ENCODE measurements at places on chromosomes 6 and 20.

- no peak for DNase-seq
Measured at GRCh38 chr6:1970151-1970561, 275.2 kb downstream of the GMDS start.

DNA sequence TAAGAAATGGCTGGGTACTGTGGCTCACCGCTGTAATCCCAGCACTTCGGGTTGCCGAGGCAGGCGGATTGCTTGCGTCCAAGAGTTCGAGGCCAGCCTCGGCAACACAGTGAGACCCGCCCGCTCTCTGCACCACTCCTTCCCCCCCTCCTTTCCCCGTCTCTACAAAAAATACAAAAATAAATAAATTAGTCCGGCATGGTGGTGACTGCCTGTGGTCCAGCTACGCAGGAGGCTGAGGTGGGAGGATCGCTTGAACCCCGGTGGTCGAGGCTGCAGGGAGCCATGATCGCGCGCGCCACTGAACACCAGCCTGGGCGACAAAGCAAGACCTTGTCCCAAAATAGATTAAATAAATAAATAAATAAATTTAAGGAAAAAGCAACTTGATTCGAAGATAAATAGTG, 448 bp upstream of the RNF114 start:
- DNase-seq: no peak

GRCh38 chr20:21322921-21323331, 19.8 kb downstream of the XRN2 start:
- no peak for DNase-seq

DNA sequence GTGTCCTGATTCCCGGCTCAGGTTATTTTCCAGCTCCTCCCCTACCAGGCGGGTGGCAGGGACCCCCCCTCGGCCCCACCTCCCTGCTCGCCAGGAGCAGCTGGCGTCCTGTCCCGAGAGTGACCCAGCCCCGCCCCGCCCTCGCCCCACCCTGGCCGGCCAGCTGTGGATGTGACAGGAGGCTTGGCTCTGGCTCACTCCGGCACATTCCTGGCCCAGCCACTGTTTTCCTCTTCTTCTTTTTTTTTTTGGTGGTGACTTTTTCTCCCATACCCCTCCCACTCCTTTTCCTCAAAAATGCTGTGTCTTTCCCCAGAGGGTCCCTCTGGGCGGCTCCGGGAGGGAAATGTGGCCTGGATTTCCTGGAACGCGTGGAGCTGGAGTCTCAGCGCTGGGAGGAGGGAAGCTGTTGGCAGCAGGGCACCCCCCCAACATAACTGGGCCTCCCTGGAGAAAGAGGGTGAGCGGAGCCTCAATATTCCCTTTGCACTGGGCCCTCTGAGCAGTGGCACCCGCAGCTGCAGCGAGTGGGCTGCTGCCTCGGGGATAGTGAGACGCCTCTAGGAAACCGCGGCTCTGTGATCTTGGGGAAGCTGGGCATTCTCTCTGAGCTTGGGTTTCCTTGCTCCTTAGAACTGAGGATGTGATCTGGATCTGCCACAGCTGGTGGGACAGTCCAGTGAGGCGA, 28.3 kb upstream of the CSNK2A1 start:
- DNase-seq: no peak

GRCh38 chr6:24614043-24614420, 32.0 kb downstream of the KIAA0319 start:
- no peak for DNase-seq

DNA sequence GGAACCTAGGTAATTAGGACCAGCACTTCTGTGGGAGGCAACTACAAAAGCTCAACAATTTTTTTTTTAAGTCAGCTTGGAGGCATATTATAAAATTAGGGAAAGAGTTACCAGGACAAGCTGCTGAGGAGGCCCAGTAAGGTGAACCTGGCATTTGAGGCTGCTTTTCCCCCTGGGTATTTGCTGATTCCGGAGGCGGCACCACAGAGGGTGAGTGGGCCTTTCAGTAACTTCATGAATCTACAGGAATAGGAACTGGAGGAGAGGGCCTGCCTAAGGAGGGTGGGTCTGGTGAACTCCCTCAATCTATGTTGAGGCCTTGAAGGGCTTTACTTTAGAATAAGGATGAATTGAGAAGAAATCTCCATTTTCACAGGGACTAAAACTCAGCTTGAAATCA, 14.6 kb downstream of the TSPYL4 start:
- no peak for DNase-seq

GRCh38 chr6:28531479-28532128, 5.9 kb downstream of the GPX5 start:
- no peak for DNase-seq

DNA sequence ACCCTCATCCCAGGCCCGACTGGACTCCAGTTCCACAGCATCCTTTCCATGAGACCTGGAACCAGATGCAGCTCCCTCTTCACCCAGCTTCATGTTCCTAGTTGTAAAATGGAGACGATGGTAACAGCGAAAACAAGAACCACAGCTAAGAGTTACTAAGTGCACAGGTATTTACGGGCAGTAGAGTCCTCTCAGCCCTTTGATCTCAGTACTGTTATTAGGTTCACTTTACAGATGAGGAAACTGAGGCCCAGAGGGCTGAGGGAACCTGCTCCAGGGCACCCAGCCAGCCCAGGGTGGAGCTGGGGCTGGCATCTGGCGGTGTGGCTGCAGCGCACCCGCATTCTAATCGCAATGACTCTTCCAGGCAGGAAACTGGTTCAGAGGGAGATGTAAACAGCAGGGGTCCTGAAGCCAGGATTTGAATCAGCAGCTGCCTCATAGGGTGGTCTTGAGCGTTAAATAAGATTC, 858 bp downstream of the BCAS1 start:
- no peak for DNase-seq

- DNase-seq: no peak
Measured at GRCh38 chr6:159608961-159609651, 83.9 kb downstream of the SOD2 start.

- no peak for DNase-seq
Measured at GRCh38 chr6:134421501-134421900, 103.6 kb upstream of the SGK1 start.

- DNase-seq: no peak
Measured at GRCh38 chr6:44920952-44921491, 407.1 kb upstream of the RUNX2 start.

- DNase-seq: no peak
Measured at GRCh38 chr6:91358986-91359385, 772.1 kb upstream of the MAP3K7 start.

DNA sequence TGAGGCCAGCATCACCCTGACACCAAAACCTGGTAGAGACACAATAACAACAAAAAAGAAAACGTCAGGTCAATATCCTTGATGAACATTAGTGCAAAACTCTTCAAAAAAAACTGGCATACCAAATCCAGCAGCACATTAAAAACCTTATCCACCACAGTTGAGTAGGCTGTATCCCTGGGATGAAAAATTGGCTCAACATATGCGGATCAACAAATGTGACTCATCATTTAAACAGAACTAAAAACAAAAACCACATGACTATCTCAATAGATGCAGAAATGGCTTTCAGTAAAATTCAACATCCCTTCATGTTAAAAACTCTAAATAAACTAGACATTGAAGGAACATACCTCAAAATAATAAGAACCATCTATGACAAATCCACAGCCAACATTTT, 59.6 kb upstream of the PHIP start:
- no peak for DNase-seq

DNA sequence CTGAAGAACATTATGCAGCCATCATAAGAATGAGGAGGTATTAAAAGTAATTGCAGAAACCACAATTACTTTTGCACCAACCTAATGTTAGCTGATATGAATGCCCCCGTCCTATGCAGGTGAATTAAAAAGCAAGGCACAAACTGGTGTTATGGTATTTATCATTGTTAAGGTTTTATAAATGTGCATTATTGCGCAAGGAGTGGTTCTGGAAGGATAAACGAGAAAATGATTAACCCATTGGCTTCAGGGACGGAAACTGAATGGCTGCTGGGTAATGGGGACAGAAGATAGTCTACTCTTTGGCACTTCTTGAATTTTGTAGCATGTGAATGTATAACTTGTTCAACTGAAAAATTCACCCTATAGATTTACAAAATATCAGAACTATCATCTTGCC, 148.6 kb upstream of the SALL4 start:
- DNase-seq: no peak

- DNase-seq: no peak
Measured at GRCh38 chr6:129890164-129890563, 29.0 kb upstream of the TMEM244 start.

DNA sequence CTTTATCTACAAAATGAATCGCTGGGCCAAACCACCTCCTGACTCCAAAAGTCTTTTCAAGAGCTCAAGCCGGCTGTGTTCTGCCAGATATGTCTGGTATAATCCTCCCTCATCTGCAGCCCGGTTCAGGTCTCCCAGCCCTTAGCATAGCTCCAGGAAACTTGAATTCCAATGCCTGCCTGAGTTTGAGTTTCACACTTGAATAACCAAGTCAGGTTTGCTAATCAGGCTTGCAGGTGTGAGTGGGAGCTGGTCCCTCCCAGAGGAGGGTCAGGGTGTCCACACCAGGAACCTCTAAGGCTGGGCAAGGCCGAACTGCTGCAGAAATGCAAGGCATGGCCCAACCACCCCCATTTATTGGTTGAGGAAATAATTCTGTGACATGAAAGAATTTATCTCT, 96.6 kb downstream of the TMEM242 start:
- DNase-seq: no peak

GRCh38 chr6:447381-448165, 56.0 kb downstream of the IRF4 start:
- DNase-seq: no peak

- DNase-seq: no peak
Measured at GRCh38 chr6:75263401-75263750, 19.8 kb upstream of the COX7A2 start.

DNA sequence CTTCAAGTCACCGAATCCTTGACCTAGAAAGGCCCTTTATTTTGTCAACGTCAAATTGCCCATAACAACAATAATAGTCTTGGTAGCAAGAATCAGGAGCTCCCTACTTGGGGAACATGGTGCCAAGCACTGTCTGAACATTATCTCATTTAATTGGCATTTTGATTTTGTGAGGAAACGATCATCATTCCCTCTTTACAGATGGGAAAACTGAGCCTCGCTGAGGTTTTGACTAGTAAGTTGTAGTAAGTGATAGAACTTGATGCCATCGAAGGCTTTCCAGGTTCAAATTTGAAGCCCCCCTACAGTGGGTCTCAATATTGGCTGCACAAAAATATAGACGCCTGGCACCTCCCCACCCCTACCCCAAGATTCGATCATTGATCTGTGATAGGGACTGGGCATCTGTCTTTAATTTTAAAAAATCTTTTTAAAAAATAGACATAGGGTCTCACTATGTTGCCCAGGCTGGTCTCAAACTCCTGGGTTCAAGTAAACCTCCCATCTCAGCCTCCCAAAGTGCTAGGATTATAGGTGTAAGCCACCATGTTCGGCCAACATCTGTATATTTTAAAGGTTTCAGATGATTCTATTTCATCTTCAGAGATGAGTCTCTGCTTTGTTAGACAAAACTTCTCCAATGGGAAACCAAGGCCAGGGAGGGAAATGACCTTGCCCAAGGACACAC, 36.7 kb downstream of the HNF4A start:
- no peak for DNase-seq

- DNase-seq: no peak
Measured at GRCh38 chr6:148620579-148621298, 126.1 kb upstream of the UST start.

GRCh38 chr6:151425561-151425960, 26.4 kb downstream of the RMND1 start:
- DNase-seq: no peak

DNA sequence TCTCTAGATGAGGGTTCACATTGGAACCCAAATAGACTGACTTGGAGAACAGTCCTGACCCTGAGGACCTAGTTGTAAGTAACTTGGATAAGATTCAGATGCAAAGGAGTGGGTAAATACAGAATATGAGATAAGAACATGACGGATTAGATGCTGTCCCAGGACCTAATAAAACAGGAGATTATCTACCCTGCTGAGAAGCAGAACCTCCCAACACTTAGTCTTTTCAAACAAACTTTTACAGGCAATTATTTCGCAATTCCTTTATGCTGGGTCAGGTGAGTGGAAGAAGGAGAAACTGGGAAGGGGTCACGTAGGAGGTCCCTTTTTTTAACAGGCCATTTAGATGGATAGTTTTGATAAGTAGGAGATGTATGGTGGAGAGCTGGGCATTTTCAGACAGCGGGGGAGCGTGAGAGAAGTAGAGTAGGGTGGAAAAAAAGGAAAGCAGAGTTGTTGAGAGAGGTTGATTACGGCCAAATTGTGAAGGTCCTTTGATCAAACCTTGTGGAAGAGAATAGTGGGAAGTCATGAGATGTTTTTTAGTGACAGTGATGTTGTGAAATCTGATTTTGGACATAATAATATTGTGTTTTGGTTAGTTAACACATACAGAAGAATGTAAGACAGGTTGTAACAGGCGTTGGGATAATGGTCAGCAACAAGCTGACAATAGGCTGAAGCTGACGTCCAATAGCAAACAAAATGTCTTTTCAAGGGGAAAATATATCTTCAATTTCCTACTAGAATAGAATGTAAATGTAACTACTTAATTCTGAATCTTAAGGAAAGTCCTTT, 32.8 kb downstream of the FAM83B start:
- DNase-seq: no peak

DNA sequence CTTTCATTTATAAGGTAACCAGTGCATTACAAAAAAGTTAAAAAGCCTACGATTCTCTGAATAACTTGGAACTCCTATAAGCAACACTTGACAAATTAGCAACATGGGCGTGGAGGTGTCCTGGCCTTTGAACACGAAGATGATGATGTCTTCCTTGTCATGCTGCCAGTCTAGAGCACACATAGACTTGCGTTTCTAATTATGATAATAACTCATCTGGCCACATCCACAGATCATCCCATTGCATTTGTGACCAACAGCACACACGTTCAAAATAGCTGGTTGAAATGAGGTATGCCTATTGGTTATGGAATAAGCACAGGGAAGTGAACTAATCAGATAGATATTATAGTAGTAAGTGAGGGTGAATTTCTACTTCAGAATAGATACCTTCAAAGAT, 608.9 kb downstream of the PRKN start:
- DNase-seq: no peak

GRCh38 chr6:143822584-143823024, 20.5 kb upstream of the LTV1 start:
- no peak for DNase-seq

- DNase-seq: no peak
Measured at GRCh38 chr6:89413006-89413400, 930 bp upstream of the RRAGD start.

- DNase-seq: no peak
Measured at GRCh38 chr6:43123461-43124314, 47.4 kb upstream of the SRF start.

- DNase-seq: no peak
Measured at GRCh38 chr20:38231531-38232121, 28.9 kb downstream of the KIAA1755 start.

- DNase-seq: no peak
Measured at GRCh38 chr20:48026981-48027592, 241.8 kb upstream of the SULF2 start.

- no peak for DNase-seq
Measured at GRCh38 chr6:85118233-85118632, 331.6 kb upstream of the NT5E start.

DNA sequence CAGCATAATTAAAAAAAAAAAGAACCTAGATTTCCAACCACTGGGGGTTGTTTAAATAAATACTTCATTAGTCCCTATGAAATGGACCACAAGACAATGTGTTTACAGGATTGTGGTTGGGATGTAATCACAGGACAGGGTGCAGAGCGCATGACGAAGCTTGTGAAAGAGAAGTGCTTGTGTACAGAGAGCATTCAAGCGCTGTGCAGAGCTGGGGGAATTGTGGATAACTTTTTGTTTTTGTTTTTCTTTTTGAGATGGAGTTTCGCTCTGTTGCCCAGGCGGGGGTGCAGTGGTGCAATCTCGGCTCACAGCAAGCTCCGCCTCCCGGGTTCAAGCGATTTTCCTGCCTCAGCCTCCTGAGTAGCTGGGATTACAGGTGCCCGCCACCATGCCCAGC, 22.3 kb downstream of the LAMA5 start:
- no peak for DNase-seq

All from stimulated activated CD8-positive, alpha-beta memory T cell treated with anti-CD3 and anti-CD28 coated beads, Interleukin-15, amount 100 ng/mL, for 1 hour (primary cell).